Stimulated activated CD8-positive, alpha-beta memory T cell treated with anti-CD3 and anti-CD28 coated beads, Interleukin-4, amount 100 ng/mL, for 1 hour (primary cell): ENCODE measurements at places on chromosomes 5 and 9.

DNA sequence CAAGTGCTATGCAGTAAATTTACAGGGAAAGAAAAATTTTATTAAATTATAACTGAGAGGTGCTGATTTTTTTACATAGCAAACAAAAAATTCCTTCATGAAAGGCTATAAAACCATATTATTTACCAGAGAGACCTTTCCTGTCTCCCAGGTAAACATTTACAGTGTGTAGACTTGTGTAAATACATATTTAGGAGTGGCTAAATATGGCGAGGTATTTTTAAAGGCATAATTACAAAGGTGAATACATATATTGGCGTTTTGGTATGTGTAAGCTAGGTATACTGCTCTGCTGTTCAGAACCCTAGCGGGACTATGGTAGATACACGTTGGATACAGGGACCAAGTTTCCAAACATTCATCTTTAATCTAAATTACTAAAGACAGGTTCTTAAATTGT, 170.6 kb upstream of the MEF2C start:
- no peak for DNase-seq

DNA sequence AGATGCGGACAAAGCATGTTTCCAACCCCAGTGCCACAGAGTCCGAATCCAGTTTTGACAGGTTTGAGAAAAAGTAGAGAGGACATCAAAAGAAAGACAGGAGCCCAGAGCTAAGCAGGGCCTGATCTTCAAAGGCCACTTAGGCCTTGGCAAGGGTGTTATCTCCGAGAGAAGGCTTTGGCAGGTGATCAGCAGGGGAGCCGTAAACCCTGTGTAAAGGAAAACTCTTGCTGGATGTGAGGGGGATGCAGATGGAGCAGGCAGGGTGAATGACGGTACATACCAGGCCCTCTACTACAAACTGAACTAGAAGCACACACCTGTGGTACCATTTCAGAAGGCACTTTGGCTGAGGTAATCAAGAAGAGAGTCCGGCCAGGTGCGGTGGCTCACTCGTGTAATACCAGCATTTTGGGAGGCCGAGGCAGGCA, 1.4 kb upstream of the HNRNPH1 start:
- DNase-seq = no peak

DNA sequence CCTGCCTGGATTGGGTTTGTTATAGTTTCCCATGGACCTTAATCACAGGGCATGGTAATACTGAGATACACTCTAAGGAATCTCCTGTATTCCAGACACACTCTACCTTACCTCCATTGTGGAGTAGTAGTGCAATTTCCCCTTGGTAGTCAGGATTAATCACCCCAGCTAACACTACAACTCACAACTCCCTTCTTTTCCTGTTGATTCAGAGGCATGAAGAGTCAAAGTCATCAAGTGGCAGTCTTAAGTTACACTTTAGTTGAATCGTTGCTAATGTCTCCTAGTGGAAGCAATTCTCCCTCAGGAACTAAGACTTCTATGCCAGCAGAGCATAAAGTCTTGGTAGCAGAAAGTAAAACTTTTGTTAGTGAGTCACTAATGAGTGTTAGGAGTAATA, 122.7 kb upstream of the APC start:
- DNase-seq = no peak

- no peak for DNase-seq
Observed at GRCh38 chr9:137310189-137311052, 8.3 kb upstream of the NRARP start.

DNA sequence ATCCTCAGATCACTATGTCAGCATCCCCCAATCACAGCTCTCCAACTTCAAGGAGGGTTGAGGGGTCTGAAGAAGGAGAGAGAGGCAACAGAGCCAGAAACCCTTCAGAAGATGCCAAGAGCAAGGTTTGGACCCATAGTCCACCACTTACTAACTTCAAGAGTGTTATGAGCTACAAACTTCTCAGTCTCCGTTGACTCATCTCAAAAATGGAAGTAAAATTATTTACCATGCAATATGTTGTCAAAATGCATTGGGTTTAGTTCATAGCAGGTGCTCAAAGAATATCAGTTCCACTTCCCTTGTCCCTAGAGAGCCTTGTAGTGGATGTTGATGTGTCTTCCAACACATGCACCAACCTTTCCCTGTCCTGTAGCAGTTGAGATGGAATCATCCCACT, 116.0 kb downstream of the KCNIP1 start:
- no peak for DNase-seq

DNA sequence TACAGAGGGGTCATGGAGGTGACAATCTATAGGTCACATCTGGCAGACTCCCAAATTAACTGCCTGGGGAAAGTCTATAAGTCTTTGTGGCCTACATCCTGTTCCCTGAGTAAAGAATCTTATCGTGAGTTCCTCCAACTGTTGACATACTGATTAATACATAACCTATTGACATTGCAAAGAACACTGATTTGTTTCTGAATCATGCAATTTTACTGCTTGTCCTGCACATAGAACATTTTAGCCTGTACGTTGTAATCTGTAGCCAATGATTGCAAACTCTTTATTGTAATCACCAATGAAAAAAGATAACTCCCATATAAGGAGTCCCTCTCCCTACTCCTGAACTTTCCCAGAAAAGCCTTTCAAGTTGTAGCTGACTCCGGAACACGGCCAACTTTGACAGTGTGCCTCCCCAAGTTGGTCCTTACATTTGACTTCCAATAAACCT, 18.8 kb upstream of the OR2K2 start:
- no peak for DNase-seq

DNA sequence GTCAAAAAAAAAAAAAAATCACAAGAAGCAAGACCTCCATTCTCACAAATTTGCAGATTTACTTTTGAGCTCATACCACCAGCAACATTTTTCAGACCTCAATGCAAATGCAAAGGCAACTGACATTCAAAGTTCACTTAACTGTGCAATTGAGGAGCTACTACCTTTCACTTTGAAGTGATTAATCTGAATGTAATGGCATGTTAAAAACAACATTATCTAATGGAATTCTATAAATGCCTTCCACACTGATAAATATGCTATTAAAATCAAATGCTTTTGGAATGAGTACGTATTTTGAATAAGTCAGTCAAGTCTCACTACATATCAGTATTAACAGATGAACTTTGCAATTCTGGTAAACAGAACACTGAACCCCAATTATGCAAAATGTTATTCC, 32.3 kb downstream of the UBQLN1 start:
- no peak for DNase-seq

GRCh38 chr5:14727928-14728458, 63.5 kb downstream of the OTULIN start:
- no peak for DNase-seq

DNA sequence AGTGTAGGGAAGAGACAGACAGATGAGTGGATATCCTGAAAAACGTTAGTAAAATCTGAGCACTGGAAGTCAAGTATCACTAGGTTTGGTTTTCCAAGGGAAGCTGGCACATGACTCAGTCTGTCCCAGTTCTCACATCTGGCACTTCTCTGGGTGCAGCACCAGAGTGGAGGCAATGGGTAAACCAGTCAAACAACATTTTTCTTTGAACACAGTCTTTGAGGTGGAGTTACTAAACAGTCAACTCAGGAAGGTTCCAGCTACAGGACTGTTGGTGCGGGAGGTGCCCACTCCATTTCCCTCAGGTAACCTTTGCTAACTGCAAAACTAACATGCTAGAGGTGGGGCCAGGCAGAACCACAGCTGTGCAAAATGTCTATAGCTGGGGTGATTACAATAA, 301.4 kb upstream of the RFX3 start:
- no peak for DNase-seq

DNA sequence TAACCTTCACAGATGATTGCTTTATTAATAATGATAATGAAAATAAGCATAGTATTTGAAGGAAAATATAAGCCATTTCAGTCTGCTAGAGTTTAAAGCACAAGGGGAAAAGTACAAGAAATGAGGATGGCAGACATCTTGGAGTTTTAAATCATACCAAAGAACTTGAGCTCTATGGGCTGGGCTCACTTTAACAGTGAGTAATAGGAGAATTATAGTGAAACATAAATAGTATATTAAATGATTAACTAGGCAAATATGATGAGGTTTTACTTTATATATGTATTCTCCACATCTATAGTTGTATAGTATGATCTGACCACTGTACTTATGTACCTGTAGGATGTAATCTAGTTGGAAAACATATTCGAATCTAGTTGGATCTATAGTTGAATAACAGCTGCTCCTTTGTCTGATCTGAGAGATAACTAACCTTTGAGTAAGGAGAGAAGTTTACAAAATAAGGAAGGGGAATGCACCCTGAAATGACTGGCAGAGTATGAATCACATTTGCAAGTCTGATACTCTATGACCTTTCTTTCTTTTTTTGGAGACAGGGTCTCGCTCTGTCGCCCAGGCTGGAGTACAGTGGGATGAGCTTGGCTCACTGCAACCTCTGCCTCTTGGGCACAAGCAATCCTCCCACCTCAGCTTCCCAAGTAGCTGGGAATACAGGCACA, 17.6 kb downstream of the MEGF9 start:
- DNase-seq = no peak

GRCh38 chr5:1334831-1335539, 9.9 kb downstream of the CLPTM1L start:
- DNase-seq = no peak

- DNase-seq = no peak
Observed at GRCh38 chr9:110744715-110745384, 76.3 kb downstream of the MUSK start.

GRCh38 chr9:89676281-89676680, 71.5 kb downstream of the GADD45G start:
- DNase-seq = no peak

GRCh38 chr9:38343037-38343436, 49.5 kb upstream of the ALDH1B1 start:
- DNase-seq = no peak

- no peak for DNase-seq
Observed at GRCh38 chr9:112809351-112809848, 58.8 kb downstream of the SNX30 start.

GRCh38 chr5:17690473-17690872, 56.2 kb downstream of the TAF11L14 start:
- no peak for DNase-seq

GRCh38 chr5:111016801-111017200, 54.7 kb upstream of the TSLP start:
- DNase-seq = no peak

GRCh38 chr5:108251350-108251749, 130.5 kb downstream of the FBXL17 start:
- no peak for DNase-seq

- DNase-seq = no peak
Observed at GRCh38 chr9:117460743-117461142, 45.9 kb upstream of the ASTN2 start.

DNA sequence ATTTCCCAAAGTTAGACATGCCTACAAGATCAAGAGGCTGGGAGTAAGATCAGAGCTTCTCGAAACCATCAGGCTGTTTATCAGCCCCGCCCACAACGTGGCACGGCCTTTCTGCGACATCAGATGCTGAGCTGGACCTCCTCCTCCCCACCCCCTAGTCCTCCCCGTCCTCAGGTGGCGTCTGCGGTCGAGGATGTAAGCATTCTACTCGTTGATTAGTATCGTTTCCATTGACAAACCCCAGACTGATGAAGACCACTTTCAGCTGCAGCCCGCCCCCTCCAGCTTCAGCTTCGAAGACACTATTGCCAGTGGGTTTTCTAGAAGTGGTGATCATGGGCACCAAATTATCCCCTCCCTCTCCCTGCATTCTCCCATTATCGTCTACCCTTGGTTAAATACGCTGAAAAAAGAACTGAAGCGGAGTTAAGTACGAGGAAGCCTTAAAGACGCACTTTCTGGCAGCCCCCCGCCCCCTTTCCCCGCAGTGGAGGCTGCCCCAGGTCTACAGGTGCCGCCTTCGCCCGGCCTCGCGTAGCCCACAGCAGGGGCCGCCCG, 1.1 kb downstream of the PPIC start:
- no peak for DNase-seq

DNA sequence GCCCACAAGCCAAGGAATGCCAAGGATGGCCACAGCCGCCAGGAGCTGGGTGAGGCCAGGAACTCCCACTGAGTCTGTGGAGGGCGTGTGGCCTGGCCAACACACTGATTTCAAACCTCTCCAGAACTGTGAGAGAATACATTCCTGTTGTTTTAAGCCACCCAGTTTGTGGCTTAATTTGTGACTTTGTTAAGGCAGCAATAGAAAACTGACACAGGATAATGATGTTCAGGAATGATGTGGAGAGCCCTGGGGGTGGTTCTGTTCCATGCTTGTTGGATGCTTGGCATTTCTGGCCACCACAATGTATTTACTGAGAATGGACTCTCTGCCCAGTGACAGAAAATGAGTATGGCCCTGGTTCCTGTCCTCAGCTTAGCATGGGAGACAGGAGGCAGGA, 82.8 kb downstream of the DAP start:
- no peak for DNase-seq

DNA sequence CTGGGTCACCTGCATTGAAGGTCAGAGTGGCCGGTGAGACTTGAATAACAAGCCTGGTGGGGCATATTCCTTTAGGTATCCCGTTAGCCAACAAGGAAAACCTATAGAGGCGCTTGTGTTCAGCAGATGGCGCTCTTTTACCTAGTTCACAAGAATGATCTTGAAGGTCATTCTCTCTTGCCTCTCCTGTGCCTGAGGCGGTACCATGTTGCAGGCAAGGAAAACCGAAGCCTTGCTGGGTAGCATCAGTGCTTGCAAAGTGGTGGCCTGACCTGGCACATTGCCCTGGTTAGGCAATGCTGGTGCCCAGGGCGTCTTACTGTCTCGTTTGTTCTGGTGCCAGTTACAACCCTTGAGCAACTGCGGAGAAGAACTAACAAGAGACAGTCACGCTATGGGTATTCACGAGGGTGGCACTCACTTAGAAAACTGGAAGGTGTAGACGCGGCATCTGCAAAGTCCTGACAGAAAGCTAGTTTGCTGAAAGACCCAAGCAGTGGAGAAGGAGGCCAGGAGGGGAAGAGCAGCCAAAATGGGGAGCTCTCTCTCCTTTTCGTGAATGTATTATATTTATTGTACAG, 56.7 kb downstream of the AOPEP start:
- DNase-seq = no peak
